Posterior vena cava (tissue), 2 donors: ENCODE measurements at places on chromosomes 1 and 21. TPM values are rescaled to one million over a fixed set of nuclear protein-coding genes. Genes with fewer than 3 reads are reported as not detected.

Gene OR2T35
- not detected for total RNA-seq

Gene STIL
- 1.1 TPM for total RNA-seq

Gene USP24
- total RNA-seq: 35.1 TPM

Gene E2F2
- total RNA-seq: 0.24 TPM

Gene HSPA6
- 6.7 TPM for total RNA-seq

Gene COL11A1
- 1.3 TPM for total RNA-seq
